ENCODE measurements at places on chromosomes 16 and 17. TPM values are rescaled to one million over a fixed set of nuclear protein-coding genes. Genes with fewer than 3 reads are reported as not detected.
A peak's percentile ranks its signal among the peaks of the same experiment; 100 is the strongest.

KRT20 gene
- 0.44 TPM for total RNA-seq

ZNF629 gene
- total RNA-seq, result 16.5 TPM

DNA sequence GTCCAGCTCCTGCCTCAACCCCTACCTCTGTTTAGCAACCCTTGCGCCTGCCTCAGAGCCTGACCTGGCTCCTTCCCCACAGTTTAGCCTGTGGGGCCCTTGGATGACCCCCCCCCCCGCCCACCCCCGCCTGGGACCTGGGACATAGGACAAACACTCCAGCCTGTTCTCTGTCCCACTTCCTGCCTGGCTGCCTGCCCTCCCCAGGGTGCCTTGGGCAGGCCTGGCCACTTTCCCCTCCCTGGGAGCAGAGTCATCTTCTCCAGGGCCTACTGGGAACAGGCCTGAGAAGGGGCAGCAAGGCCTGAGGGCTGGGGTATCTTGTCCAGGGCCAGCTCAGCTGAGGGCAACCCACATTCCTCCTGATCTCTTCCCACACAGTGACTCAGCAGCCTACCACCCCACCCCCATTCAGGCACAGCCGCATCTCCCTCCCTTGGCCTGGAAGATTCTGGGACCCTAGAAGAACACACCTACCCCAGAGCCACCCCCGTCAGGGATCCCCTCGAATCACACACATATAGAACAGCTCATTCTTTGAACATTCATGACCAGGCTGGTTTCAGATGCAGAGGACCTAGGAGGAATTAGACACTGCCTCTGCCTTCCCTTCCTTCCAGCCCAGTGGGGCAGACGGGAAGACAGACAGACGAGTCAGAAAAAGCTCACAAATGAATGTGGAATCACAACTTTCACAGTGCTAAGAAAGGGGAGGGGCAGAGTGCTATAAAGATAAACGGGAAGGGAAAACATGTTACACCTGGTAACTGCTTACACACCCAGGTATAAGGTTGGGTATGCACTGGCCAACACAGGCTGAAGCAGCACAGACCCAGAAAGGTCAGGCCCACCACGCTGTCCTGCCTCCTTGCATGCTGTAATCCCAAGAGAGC is 6.0 kb downstream of the FHOD1 start:
- DNase-seq, result peak; percentile 70

DNA sequence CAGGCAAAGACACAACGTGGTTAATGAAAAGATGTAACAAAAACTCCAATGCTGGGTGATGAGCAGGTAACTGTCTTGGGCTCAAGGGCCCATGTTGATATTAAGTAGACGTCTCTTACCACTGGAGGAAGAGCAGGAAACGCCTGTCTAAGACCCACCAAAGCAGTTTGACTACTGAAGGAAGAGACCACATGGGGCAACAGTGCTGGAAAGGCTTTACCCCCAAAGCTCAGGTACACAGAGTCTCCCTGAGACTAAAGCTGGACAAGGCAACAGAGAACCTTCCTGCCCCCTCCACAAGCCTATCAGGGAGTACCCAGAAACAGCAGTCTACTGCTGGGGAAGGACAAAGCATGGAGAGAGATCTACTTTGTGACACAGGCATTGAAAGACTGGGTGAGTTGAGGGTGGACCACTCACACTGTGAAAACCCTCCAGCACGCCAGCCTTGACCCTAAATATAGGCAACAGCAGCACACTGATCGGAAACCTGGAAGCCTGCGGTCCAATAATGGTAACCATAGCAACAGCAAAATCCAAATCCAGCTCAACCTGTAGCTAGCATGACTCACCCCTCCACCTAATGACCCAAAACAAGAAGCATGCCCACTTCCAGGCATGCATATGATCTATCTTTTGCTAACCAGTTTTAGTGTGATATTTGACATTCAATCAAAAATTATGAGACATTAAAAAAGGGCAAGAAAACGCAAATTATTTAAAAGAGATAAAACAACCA is 270.5 kb upstream of the SDK2 start:
- no peak for DNase-seq

DGKE gene
- total RNA-seq, result 9.5 TPM

CCL8 gene
- not detected for total RNA-seq

- peak; percentile 5 for DNase-seq
These were observed 11.8 kb upstream of the SULT1A1 start for GRCh38 chr16:28621481-28622155.

CMTM4 gene
- 19.5 TPM for total RNA-seq

DNA sequence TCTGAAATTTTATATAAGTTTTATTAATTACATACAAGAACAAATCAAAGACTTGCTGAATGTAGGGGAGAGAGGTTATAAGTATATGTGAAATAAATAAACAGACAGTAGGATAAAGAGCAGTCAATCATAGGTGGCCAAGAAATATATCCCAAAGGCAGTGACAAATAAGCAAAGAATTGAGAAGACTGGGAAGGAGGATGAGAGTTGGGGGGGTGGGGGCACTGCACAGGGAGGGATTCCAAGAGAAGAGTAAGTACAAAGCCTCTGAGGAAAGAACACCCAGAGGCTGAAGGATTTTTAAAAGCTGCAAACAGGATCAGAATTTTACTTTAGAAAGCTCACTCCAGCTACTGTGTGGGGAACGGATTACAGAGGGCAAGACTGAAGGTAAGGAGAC is 2.8 kb downstream of the PELP1 start:
- no peak for DNase-seq

GRCh38 chr16:6888531-6888930 is 444.1 kb upstream of the RBFOX1 start:
- DNase-seq, result no peak

SGCA gene
- not detected for total RNA-seq

GRCh38 chr16:27238016-27238587 is 30.5 kb downstream of the NSMCE1 start:
- peak; percentile 25 for DNase-seq

GRCh38 chr17:30858556-30859250 is 26.9 kb downstream of the ATAD5 start:
- no peak for DNase-seq

- DNase-seq, result no peak
These were observed 63.3 kb downstream of the PECAM1 start for GRCh38 chr17:64327201-64327930.

DNA sequence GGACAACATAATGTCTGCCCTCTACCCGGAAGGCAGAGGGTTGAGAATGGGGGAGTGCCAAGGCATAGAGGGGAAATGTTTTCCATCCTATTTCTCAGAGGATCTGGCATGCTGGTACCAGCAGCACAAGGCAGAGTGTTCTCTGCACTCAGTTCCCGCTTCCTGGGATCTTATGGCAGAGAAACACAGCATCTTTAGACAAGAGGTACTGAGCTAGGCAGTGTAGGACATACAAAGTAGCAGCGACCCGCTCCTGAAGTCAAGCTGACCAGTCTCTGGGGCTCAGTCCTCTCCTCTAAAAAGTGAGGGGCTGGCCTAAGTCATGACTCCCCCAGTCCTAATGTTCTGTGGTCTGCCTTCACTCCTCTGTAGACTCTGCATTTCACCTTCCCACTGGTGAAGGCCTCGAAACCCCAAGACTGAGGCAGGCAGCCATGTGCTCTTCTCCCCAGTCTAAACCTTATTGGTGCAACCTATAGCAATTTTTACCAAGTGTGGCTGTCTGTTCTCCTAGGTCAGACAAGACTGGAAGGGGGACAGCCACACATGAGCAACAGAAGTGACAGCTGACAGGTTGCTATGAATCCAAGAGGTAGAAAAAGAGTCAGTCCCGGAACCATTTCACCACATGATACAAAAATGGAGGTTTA is 11.3 kb upstream of the TSPOAP1 start:
- DNase-seq, result no peak

DNA sequence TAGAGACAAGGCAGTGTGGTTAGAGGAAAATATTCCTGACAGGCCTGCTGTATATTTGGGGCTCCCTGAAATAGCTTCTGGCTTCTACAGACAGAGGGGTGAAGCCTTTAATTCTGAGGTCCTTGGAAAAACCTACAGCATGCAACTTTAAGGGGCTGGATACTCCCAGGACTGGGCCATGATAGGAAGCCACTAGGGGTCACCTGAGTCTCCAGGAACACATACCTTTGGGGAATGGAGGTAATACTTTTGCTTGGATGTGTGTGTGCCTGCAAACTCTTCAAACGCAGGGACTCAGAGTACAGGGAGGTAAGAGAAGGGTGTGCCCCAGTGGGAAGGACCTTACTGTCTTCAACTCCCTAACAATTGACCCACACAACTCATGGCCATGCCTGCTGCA is 4.1 kb downstream of the ASIC2 start:
- DNase-seq, result no peak

DNA sequence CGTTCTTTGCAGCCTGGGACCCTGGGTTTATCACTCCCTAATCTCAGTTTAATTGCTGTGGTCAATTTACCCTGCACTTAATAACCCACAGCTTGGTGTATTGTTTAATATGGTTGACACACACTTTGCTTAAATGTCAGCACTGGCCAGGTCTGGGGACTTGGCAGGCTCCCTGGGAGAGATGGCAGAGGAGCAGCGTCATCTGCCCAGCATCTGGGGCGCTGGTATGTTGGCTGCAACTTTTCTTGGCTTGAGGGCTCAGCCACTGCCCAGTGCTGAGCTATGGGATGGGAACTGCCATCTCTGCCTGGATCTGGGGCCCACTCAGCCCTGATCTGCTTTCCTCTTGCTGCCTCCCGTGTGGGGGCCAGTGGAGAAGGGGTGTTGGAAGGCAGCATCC is 115.7 kb upstream of the IRX3 start:
- DNase-seq, result no peak

DNA sequence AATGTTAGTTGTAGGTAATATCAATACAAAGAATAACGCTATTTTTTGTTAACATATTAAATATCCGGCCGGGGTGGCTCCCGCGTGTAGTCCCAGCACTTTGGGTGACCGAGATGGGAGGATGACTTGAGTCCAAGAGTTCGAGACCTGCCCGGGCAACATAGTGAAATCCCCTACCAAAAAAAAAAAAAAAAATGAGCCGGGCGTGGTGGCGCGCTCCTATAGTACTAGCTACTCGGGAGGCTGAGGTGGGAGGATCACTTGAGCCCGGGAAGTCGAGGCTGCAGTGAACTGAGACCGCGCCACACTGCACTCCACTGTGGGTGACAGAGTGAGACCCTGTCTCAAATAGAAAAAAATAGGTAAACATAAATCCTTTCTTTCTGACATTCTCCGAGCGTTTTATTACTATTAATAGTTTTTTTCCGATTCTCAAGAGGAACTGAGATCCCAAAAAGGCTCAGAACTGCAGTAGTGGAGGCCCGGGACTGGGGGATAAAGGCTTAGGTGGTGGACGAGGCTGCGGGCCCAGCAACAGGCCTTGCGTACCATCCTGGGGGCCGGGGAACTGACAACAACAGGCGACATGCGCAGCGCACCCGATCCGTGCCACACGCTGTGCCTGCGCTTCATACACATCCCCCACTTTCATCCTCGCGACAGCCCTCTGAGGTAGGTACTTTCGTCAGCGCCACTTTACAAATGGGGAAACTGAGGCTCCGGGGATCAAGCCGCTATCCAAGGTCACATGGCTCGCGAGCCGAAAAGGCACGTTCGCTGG is 919 bp downstream of the N4BP1 start:
- DNase-seq, result peak; percentile 27

DNA sequence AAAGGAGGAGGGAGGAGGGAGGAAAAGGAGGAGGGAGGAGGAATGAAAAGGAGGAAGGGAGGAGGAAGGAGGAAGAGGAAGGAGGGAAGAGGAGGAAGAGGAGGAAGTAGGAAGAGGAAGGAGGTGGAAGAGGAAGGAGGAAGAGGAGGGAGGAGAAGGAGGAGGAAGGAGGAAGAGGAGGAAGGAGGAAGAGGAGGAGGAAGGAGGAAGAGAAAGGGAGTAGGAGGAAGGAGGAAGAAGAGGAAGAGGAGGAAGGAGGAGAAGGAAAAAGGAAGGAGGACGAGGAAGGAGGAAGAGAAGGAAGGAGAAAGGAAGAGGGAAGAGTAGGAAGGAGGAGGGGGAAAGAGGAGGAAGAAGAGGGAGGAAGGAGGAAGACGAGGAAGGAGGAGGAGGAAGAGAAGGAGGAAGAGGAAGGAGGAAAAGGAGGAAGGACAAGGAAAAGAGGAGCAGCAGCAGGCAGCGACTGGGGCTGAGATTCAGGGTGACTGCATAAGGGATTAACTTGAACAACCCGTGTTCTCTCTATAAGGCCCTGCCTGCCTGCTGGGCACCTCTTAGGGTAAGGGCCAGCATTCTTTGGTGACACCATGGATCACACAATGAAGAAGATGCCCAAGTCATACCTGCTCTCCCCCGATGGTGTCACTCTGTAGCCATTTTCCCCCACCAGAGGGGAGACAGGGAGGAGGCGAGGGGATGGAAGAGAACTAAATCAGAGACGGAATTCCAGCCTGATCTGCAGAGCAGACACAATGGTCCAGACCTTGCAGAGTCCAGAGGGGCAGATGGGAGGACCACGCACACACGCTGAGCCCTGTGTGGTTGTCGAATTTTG is 1.4 kb upstream of the IL34 start:
- DNase-seq, result no peak

DNA sequence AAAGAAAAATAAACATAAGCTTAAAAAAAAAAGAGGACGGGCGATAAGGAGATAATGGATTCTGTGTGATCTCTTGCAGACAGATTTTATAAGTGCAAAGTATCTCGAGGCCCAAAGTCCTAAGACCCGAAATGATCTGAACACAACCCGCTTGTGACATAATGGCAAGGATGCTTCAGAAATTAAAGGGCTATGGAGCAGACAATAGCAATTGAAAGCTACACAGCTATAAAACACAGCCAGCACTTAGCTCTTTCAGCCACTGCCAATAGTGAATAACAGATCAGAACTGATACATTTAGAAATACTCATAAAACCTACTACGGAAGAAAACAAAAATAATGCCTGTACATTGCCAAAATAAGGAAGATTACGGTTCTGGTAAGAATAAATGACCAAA is 117.5 kb downstream of the ZFHX3 start:
- no peak for DNase-seq

- no peak for DNase-seq
These were observed 4.4 kb downstream of the STX1B start for GRCh38 chr16:31006086-31006385.

OTOP3 gene
- total RNA-seq, result not detected

- DNase-seq, result no peak
These were observed 1376.4 kb downstream of the CDH11 start for GRCh38 chr16:63745456-63745855.

GRCh38 chr16:31350275-31351005 is 4.5 kb upstream of the ITGAX start:
- no peak for DNase-seq

MYH2 gene
- not detected for total RNA-seq

GRCh38 chr17:58991718-58992331 is 114.9 kb downstream of the TRIM37 start:
- DNase-seq, result no peak

DNA sequence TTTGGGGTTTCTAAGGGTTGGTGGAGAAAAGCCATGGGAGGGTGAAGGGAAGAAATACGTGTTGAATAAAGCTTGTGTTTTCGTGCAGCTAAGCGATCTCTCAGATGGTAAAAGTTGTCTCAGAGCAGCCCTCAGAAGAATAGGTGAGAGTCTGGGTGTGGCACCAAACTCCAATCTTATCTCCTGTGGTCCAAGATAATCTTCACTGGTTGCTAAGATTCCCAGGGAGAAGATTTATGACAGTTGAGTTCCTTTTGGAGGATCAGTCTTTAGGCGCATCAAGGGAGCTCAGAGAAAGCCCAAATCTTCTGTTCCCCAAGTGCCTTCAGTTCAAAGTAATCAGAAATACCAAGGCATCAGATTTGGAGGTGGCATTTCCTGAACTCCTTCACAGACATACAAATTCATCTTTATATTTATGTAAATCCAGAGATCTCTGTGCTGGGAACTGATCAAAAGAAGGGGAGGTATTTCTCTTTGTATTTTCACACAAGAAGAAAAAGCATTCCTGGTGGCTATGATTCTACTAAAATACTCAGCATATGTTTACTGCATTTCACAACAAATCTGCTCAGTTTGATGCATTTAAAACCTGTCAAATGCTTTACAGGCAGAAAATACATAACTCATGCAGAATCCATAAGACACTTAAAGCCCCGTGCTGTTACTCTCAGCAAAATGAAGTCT is 102.9 kb downstream of the ABCC12 start:
- no peak for DNase-seq

Measured in K562 (cell line).